ENCODE measurements at places on chromosomes 5 and 9.

- DNase-seq: no peak
Measured at GRCh38 chr5:34580983-34581382, 75.1 kb upstream of the RAI14 start.

- no peak for DNase-seq
Measured at GRCh38 chr5:157523976-157524375, 51.6 kb downstream of the ADAM19 start.

DNA sequence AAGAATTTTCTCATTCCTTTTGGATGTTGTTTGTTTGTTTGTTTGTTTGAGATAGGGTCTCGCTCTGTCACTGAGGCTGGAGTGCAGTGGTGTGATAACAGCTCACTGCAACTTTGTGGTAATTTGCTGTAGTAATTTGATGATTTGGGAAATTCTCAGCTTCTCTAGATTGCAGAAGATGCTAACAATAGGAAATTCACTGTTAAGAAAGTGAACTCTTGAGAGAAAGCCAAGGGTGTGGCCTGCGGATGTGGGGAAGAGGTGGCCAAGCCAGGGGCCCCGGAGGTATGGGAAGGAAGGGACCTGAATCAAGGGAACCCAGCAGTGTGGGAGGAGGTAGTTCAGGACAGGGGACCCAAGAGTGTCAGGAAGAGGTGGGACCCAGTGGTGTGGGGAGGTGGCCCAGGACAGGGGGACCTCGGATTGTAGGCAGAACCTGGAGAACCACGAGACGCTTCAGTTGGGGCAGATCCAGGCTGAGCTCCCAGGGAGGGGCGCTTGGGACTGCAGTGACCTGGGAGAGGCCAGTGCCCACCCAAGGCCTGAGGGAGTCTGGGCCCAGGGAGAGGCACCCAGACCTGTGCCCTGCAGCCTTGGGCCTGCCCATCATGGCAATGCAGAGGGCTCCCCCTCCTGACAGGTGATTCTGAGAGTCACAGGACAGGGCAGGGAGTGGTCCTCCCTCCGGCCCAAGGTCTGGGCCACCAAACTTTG lies 5.6 kb upstream of the LCN2 start:
- no peak for DNase-seq

DNA sequence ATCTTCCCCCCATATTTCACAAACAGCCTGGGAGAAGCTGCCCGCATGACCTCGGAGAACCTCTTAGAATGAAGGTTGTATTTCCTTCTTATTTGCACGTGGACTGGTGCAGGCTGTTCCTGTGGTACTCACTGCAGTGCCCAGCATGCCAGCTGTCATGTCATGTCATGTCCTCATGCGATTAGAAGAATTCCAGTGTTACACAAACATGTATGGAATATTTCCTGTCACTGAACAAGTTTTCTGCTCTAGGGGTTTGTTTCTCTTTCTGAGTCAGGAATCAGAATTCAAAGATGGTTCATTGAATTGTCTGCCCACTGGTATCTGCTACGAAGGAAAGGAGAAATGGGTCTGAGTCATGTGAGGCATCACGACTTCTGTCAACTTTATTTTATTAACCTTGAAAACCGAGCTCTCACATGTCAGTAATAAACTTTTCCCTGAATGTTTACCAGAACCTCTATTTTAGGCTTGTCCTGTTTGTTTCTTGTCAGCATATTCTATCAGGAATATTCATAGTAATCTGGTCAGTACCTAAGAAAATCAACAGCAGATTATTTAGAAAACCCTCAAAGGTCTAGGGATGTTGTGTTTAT lies 415.6 kb downstream of the GADD45G start:
- peak; percentile 4 for DNase-seq

All from kidney glomerular epithelial cell (primary cell).